Globus pallidus (tissue), 1 donor: ENCODE measurements at places on chromosomes 6 and 20.

- no peak for DNase-seq
These were observed 2.0 kb downstream of the FIG4 start for GRCh38 chr6:109693111-109693510.

DNA sequence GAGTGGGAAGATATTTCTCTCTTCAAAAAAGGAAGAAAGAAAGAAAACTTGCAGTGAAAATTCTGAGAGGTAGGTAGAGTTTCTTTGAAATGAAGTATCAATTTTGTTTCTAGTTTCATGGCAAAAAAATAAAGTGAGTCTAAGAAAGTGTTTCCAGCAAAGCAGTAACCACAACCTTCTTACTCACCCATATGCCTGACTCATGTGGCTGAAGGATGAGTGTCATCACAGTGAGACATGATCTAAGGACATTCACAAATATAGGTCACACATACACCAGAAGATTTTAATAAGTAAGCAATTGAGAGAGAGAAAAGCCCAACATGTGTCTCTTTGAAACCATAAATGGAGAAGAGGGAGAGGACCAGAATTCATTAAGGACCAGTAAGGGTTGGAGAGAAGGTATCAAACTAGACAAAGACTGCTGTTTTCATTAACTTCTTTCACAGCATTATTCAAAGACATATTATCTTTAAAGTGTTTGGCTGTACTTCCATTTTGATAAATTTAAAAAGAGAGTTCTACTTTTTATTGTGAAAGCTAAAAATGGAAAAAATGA, 169.5 kb downstream of the FRK start:
- no peak for DNase-seq

- DNase-seq, result peak; percentile 11
These were observed 83.6 kb upstream of the MYLIP start for GRCh38 chr6:16045238-16045637.

- no peak for DNase-seq
These were observed 126.6 kb upstream of the RIN2 start for GRCh38 chr20:19631410-19631809.

DNA sequence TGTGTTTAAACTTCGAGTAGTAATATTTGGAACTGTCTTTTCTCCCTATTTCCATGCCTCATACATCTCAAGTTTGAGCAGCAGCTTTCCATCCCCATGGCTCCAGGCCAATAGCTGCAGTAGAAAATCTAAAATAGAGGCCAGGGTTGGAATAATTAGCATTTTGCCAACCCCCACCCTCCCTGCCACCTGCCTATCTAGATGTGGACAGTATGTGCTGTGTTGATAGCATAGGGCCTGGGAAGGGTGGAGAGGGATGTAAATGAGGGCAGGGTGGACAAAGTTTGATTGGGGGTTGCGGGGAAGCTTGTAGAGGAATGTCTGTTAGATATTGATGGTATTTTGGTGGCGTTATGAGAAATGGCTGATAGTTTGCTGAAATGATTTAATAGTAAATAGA, 5.6 kb downstream of the TOP1 start:
- no peak for DNase-seq

GRCh38 chr20:37741570-37741969, 47.7 kb downstream of the CTNNBL1 start:
- DNase-seq, result no peak

GRCh38 chr6:26327450-26328264, 37.3 kb upstream of the BTN3A2 start:
- no peak for DNase-seq

DNA sequence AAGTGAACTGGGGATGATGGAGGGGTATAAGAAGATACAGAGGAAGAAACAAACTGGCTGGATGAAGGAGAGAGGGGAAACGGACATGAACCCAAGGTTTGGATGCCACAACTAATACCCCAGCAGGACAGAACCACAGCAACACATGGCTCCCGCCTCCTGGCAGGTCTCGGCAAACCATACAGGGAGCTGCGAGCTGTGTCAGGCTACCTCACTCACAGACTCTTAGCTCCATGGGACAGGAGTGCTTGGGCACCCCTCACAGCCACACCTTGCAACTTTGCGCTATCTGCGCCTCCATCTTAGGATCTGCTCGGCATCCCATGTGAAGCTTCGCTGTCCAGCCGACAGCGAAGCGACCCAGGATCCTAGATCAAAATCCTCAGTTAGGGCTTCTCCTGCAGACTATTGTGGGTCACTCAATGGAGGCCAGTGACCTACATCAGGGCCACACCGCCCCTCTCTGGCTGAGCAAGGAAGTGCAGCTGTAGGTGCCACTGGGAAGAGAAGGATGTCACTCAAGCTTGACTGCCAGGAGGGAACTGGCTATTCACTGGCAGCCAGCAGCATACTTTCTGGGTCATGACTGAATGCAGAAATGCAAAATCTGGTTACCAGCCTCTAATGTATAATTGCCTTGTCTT, 174.4 kb upstream of the RIN2 start:
- DNase-seq, result peak; percentile 29

DNA sequence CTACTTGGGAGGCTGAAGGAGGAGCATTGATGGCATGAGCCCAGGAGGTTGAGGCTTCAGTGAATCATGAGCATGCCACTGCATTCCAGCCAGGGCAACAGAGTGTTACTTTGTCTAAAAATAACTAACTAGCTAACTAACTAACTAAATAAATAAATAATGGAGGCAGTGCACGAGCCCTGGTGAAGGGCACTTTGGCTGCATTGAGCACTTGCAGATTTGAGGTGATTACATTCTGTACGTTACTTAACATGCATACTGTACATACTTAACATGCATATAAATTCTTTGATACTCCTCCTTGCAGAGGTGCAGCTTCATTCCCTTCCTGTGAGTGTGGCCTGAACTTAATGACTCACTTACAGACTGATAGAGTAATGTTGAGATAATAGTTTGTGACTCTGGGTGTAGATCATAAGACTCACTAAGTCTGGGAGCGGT, 10.7 kb downstream of the HLA-A start:
- DNase-seq, result no peak

DNA sequence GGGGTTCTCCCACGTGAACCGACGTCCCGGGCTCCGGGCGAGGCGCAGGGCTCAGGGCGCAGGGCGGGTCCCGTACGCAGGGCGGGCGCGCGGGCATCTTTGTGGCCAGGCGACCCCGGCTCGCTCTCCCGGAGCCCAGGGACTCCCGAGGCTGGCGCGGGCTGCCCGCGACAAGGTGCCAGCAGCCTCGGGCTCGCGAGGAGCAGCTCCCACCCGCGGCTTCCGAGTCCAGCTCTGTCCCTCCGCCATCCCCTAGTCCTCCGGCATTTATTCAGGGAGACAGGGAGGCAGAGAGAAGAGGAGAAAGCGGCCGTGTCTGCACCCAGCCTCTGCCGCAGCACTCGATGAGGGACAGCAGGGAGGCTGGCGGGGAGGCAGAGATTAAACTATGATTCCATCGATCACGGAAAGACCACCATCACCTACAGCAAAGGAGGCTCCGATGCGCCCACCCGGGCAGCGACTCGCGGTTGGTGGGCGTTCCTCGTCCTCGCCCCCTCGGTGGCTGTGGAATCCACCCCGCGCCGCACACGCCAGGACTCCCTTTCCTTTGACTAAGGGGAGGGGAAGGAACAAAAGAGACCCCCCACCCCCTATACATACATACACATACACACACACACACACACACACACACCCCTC, 1.1 kb downstream of the RGS17 start:
- no peak for DNase-seq

GRCh38 chr6:161355696-161356095, 81.8 kb upstream of the AGPAT4 start:
- DNase-seq, result no peak

- DNase-seq, result no peak
These were observed 183.1 kb upstream of the MCHR2 start for GRCh38 chr6:100176951-100177710.

DNA sequence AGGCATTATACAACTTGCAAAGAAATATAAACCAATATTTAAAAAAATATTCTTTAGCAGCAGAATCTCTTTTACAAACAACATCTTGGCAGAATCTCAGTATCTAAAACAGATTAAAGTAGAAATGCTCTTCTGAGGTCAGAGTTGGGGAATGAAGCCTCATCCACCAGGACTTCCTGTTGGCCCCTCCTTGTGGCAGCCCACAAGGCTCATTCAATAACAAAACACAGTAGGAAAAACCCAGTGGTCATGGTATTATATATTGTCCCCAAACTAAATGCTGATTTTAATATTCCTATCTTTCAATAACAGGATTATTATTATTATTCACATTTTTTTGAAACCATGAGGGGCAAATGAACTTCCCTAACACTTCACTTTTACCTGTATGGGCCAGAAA, 368.6 kb downstream of the BTBD9 start:
- no peak for DNase-seq

- DNase-seq, result no peak
These were observed 72.2 kb upstream of the PBOV1 start for GRCh38 chr6:138290423-138290962.

DNA sequence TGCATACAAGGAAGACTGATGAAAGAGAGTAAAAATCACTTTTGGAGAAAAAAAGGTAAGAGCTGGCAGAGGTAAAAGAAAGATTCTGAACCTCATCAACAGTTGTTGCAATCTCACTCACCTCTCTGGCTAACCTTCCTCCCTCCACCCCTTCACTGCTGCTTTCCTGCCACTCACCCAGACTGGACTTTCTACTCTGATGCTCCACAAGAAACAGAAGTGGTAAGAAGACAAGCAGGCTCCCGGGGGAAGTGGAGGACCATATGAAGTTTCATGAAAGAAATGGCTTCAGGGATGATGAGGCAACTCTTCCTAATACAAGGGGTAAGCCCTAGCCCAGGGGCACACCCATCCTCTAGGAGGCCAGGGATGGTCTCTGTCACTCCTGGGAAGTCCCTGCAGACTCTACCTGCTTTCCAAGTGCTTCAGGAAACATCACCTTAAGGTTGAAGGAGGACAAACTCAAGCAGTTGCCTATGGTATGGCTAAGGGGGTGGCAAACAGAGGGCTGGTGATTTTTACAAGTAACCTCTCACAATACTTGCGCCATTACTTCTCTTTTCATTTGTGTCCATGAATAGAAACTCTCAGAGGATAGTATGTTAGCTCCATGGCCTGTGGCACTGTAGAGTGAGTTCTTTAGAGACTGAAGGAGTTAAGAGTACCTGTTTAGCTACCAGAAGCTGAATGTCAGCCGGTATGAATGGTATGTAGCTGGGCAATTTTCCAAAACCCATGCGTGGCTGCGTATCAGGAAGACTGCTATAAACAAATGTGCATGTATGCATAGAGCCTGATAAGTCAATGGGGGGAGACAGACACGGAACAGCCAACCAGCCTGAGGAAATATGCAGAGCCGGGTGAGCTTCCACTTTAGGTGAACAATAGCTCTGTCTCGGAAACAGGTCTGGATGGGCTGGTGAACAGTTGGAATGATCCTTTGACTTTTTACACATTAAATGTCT, 112.0 kb downstream of the BACH2 start:
- no peak for DNase-seq

- no peak for DNase-seq
These were observed 245.4 kb upstream of the SPTLC3 start for GRCh38 chr20:12763406-12763805.

DNA sequence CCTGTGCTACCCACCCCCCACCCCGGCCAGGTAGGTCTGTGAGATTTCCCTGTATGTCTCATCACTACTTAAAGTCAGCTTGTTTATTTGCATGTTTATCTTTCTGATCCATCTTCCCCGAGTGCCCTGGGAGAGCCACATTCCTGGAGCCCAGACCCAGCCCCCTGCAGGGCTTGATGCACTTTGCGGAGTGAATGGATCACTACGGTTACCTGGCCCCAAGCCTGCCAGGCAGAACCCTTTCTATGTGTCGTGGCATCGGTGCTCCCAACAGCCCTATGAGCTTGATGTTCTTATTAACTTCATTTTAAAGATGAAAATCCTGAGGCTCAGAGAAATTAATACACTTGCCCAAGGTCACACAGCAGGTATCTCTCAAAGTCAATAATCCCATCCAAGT, 13.6 kb upstream of the SLCO4A1 start:
- no peak for DNase-seq

DNA sequence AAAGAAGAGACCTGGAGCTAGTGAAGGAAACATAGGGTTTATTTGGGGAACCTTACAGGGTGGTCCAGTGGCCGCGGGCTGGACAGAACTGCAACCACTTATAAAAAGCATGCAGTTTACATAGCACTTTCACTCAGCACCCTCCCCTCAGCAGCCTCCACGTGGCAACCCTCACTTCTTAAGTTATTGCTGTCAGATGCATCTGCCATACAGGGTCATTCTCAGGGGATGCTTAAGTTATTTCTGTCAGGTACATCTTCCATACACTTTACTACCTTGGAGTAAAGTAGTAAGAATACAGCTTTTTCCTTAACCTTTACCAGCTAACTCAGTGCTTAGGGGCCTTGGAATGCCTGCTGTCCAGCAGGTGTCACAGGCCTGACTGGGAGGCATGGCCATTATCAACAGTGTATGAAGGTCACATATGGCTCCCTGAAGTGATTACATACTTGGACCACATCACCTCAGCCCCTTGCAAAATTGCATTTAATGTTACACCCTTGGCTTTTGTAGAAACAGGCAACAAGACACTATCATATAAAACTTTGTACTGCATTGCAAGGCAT, 2.0 kb upstream of the NOL7 start:
- DNase-seq, result no peak

DNA sequence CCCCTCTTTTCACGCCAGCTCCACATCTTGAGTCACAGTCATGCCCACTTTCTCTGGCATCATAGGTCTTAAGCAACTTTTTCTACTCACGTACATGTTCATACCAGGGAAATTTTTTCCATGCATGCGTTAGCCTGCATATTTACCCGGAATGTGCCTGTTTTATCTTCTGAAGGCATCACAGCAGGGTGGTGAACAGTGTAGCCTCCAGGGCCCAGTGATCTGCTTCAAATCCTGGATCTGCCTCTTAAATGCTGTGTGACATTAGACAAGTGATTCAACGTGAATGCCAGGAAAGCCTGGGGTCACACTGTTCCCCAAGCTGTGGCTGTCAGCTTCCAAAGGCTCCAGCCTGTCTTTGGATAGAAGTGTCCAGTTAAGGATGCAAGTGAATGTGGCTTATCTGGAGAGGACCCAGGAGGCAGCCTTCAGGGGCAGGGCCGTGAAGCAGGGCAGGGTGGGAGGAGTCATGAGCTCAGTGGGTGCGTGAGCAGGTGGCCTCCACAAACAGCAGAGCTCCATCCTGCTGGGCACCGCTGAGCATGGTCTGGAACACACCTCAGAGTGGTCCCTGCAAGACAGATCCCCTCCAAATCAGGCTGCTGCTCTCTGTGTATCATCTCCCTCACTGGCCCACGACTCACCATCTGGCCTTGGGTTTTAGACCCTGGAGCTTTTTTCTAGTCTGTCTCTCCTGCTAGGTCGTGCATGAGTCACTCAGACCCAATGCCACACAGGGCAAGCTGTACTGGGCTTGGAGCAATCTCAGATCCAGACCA, 30.4 kb upstream of the CD93 start:
- no peak for DNase-seq

- no peak for DNase-seq
These were observed 19.0 kb downstream of the HECA start for GRCh38 chr6:139153855-139154254.

- DNase-seq, result no peak
These were observed 93.7 kb downstream of the MTHFD1L start for GRCh38 chr6:150959166-150959565.
